ENCODE measurements at places on chromosomes 2 and 18.

GRCh38 chr18:21593540-21594257, 6.8 kb downstream of the ESCO1 start:
- no peak for DNase-seq

DNA sequence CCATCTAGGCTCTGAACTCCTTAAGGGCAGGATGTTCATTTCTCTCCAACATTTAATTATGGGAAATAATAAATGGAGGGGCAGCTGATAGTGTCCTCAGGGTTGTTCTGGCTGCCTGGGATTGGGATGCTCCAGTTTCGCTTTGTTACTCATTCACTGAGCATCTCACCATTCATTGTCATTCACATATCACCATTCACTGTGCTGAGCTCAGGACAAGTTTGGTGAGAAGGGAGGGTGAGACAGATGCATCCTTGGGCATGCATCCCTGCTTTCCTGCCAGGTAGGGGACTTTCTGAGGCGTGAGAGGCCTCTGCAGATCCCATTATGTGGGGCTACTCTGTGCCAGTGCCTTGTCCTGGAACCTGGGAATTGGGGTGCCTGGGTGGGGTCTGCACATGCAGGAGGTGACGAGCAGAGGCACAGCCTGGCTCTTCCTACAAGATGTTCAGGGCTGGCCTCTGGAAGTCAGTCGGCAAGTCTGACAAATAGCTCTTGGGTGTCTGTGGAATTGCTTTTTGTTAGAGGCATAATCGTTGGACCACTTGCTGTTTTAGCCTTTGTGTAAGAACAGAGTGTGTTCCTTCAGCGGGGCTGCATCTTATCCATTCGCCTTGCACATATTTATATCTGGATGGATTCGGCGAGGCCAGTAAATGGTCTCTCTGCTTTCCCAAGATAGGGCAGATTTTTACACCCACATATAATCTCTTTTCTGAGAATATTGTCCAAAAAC, 323.2 kb upstream of the THSD7B start:
- no peak for DNase-seq

DNA sequence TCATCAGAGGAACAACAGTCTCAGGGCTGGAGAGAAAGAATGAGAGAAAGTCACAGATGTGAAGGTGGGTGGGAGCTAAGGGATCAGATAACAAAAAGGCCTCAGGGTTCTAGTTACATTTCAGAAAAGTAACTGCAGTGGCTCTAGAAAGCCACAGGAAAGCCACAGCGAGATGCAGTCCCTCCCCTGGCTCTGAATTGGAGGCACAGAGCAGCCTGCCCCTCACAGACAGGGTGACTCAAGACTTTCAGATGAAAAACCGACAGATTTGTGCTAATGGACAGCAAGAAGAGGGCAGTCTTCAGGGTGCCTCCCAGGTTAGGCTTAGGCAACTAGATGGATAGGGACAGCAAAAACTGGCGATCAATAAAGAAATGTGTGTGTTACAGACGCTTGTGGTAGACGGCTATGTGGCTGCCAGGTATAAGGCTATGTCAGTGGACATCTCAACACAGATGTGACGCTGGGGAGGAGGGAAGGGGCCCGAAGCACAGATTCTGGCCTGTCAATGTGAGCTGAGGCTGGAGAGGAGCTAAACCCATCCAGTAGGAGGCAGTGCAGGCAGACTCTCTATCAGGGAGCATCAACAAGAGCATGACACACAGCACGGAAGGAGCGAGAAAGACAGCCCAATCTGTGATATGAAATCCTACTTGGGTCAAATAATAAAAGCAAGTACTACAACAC, 26.2 kb downstream of the UNC50 start:
- DNase-seq, result no peak

DNA sequence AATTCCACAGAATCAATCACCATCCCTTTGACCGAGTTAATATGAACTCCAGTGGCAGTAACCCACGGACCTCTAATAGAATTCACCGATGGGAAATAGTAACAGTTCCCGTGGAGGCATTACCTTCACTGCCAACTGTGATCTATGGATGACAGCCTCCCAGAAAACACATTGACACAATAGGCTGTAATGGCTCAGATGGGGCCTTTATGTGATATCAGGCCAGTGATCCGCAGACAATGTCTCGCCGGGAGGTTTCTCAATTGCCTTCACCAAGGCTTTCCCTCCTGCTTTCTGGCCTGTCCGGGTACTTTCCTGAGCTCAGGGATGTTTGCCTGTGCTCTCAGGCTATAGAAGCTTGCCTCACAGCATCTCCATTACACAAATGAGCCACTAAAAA, 34.4 kb upstream of the KLF7 start:
- DNase-seq, result no peak
